ENCODE measurements at places on chromosomes 3 and 15.

DNA sequence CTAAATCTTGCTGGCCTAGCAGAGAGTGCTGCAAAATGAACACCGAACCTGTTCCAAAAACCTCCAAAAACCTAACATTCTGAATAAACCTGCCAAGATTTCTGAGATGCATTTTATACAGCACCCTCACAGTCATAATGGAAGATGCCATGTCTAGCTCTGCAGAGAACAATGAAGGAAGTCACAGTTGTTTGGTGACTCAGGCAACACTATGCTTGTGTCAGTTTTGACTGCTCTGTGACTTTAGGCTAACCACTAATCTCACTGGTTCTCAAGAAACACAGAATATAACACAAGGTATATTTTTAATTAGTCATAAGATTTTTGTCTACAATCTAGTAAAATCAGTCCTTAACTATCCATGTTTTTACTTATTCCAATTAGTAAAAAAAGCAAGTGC, 606.6 kb downstream of the TBL1XR1 start:
- ATAC-seq = peak; percentile 55

DNA sequence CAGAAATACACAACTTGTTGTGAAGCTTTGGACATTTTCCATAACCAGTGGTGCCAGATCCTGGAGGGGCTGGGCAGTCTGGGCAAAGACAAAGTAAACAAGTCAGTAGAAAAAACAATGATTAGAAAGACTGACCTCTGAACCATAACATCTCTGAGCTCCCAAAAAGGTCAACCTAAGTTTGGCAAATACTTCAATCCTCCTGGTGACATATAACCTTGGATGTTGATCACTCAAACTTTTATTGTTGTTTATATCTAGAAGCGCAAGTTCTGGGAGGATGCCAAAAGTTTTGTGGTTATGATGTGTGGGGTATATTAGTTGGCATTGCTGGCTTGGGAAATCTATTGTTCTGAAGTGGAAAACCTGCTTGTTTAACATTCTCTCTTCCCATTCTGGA, 257.7 kb downstream of the DIPK2A start:
- ATAC-seq = no peak

- no peak for ATAC-seq
Observed at GRCh38 chr15:37933666-37934065, 774 bp upstream of the TMCO5A start.

DNA sequence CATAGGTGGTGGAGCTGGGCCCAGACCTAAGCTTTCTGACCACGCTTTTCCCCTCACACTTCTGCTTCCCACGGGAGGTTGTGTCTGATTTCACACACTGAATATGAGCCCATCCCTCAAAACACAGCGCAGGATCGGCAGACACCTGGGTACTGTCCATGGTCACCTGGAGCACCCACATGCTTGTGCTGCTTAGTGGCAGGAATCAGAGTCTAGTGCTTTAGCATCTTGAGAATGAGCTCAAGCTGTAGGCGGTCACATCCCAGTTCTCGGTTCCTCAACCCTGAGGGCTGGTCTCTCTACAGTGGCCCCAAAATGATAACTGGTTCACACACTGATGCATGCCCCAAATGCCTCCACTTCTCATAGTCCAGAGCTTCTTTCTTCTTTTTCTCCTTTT, 111.0 kb downstream of the SEMA5B start:
- ATAC-seq = peak; percentile 9

- ATAC-seq = no peak
Observed at GRCh38 chr15:96171853-96172296, 158.6 kb upstream of the NR2F2 start.

DNA sequence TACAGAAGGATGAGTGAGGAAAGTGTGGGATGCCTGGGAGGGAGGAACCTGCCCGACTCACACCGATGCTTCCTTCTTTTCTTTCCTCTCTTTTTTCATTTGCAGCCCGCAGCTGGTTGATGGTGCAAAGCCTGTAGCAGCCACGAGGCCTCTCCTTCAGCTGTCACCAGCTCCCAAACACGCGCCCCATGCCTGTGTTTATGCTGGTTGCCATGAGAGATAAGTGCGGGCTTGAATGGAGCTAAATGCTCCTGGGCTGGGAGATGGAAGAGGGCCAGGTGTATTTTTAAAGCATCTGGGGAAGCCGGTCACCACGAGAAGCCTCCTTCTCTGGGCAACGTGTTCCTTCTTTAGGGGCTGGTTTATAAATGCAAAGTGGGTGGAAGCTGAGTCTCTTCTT, 9.3 kb downstream of the COLQ start:
- no peak for ATAC-seq
